CD4-positive, alpha-beta T cell treated with Interleukin-17A for 1 hour (primary cell): ENCODE measurements at places on chromosomes 5 and 9.

DNA sequence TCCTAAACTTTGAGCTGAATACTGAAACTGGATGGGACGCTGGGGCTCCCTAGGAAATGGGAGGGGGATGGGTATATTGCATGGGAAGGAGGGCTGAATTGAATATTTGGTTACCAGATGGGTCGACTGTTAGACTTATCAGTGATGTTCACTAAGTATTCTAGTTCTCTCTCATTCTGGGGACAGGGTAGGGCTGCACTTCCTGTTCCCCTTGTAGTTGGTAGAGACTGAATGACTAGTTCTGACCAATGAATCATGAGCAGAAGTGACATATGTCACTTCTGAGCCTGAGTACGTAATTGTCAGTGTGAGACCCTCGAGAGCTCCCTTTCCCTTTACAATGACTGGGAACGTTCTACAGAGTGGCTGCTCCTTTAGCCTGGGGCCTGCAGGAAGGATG, 55.5 kb upstream of the DMRT1 start:
- DNase-seq: no peak

- no peak for DNase-seq
These were observed 90.6 kb downstream of the VCAN start for GRCh38 chr5:83562071-83562606.

DNA sequence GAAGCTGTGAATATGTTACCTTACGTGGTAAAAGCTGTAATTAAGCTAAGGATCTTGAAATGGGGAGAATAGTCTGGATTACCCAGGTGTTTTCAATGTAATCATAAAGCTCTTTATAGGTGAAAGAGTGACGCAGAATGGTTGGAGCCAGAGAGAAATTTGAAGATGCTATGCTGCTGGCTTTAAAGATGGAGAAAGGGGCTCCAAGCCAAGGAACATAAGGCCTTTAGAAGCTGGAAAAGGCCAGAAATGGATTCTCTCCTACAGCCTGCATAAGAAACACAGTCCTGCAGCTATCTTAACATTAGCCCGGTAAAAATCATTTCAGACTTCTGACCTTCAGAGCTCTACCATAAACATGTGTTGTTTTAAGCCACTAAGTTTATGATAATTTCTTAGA, 243.3 kb upstream of the VLDLR start:
- DNase-seq: no peak

- no peak for DNase-seq
These were observed 16.7 kb downstream of the PRLR start for GRCh38 chr5:35213608-35214007.

GRCh38 chr9:22053178-22053577, 44.1 kb upstream of the CDKN2B start:
- no peak for DNase-seq

DNA sequence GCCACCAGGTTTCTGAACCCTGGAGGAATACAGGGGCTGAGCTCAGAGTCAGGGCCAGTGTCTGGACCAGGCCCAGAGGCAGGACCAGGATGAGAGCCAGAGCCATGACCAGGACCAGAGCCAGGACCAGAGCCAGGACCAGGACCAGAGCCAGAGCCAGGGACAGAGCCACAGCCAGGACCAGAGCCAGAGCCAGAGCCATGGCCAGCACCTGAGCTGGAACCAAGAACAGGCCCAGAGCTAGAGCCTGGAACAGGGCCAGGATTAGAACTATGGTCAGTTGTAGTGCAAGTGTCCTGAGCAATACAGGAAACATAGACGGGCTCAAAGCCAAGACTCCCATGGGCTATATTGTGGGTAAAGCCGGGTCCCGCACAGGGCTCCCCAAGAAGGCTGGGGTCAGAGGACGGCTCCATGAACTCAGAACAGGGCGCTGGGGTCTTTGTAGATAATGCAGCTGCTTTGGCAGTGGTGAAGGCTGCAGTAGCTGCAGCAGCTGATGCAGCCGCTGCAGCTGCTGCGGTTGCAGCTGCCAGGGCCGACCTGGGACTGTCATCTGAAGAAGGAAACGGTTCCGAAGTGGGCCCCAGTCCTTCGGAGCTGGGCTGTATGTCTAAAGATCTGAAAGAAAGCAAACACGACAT, 559 bp downstream of the SPAG8 start:
- DNase-seq: no peak

- DNase-seq: no peak
These were observed 159.7 kb upstream of the CDH12 start for GRCh38 chr5:23012842-23013241.

DNA sequence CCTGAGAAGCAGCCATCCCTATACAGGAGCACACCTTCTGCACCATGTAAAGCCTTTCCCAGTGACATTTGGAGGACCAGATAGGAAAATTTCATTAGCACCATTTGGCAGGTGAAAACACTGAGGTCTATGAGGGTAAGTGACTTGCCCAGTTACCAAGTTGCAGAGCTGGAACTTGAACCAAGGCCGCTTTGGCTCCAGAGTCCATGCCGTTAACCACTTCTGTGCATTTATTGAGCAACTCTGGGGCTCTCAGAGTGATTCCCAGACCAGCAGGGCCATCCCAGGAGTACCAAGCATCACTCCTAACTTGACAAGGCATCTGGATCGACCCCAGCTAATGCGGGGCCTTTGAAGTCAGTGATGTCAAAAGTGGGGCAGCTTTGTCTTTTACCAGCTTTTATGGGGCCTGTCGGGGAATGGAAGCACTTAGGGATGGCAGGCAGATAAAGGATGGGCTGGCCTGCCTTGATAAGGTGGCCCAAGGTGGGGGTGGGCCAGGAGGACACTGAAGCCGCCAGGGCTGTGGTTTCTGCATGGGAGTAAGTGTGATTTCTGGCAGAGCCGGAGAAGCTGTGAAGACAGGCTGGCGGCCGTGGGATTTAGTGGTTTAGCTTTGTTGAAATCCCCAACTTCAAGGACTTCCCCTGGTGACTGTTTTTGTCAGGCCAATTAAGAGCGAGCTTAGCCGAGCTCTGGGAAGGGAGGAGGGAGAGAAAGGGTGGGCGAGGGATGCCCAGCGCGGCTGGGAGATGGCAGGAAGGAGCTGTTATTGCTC, 127.3 kb downstream of the MACROH2A1 start:
- DNase-seq: no peak

GRCh38 chr5:145283141-145283810, 551.9 kb downstream of the PRELID2 start:
- no peak for DNase-seq

- DNase-seq: no peak
These were observed 12.7 kb upstream of the DNAH5 start for GRCh38 chr5:13957032-13957645.

DNA sequence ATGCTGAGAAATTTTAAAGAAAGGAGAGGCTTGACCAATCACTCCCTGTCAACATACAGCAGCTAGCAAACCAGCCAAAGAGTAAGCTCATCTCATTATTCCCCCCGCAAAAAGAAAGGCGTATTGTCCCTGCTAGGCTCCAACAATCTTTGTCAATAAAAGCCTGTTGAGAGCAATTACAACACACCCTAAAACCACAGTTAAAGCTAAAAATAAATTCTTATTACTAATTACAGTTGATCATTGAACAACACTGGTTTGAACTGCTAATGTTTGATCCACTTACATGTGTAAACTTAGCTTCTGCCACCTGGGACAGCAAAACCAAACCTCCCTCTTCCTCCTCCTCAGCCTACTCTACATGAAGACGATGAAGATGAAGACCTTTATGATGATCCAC, 151.2 kb downstream of the TSSK1B start:
- DNase-seq: no peak

DNA sequence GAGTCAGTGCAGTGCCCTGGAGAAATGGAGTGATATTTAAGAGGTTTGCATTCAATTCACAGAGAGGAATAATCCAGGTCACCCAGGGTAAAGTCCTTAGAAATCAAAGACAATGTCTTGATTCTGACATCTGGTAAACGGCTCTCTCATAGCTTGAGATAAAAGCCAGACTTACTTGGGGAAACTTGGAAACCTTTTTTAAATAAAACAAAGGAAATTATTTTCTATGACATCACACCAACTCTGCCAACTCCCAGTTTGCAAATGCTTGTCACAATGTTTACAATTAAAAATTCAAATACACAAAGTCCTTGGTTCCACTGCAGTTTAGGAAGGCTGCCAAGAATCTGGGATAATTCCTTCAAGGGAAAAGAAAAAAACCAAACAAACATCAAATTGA, 255.1 kb upstream of the NREP start:
- DNase-seq: no peak

DNA sequence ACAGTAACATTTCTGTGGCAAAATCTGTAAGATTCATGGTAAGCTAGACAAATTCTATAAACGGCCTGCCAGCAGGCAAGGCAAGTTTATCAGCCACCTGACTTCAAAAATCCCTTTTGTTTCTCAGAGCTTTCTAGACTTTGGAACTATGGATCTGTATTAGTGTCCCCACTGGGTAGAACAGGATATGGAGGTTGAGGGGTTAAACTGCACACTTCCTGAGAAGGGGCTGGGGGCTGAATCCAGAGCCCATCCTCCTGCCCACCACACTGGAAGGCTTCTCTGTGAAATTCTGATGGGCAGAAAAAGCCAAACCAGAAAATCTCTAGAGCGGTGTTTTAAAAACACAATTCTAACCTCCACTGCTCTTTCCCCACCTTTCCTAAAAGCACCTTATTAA, 128.7 kb downstream of the ENTREP1 start:
- DNase-seq: no peak

- DNase-seq: no peak
These were observed 100.6 kb upstream of the IER5L start for GRCh38 chr9:129278391-129279237.

GRCh38 chr9:133427658-133428348, 5.6 kb downstream of the ADAMTS13 start:
- DNase-seq: no peak

GRCh38 chr9:36487482-36488388, 85.0 kb upstream of the MELK start:
- peak; percentile 93 for DNase-seq

DNA sequence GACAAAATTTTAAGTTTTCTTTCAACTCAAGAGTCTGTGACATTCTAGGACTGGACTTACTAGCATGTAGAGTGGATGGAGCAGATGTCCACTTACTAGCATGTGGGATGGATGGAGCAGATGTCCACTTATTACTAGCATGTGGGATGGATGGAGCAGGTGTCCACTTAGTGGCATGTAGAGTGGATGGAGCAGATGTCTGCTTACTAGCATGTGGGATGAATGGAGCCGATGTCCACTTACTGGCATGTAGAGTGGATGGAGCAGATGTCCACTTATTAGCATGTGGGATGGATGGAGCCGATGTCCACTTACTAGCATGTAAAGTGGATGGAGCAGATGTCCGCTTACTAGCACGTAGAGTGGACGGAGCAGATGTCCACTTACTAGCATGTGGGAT, 2.4 kb downstream of the SLC36A1 start:
- no peak for DNase-seq

DNA sequence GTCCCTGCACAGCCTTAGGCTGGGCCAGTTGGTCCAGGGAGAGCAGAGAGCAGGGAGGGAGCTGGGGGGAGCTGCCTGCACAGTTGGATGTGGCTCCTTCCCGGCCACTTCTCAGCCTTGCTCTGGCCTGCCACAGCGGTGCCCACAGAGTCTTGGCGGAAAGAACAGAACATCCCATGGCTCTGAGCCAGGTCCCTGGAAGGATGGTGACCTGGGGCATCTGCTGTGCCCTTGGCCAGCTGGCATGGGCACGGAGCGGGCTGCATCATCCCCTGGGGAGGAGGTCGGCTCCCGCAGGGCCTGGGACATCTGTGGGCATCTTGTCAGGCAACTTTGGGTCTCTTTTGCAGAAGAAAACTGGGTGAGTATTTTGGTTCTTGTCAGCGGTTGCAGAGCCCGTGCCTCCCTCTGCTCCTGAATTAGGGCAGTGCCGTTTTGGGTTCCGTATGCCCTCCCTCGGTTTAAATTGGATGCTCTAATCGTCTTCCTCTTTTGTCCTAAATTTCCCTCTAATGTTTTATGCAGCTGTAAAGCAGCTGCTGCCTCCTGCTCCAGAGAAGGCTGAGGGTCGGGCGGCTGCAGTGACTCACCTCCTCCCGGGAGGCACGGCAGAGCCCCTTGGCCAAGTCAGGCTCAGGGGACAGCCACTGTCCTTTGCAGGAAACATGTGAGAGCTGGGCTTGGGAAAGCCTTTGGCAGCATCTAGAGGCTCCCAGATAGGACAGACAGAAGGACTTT, 10.5 kb upstream of the NACC2 start:
- no peak for DNase-seq

- no peak for DNase-seq
These were observed 40.9 kb downstream of the CACNA1B start for GRCh38 chr9:137918331-137919094.

DNA sequence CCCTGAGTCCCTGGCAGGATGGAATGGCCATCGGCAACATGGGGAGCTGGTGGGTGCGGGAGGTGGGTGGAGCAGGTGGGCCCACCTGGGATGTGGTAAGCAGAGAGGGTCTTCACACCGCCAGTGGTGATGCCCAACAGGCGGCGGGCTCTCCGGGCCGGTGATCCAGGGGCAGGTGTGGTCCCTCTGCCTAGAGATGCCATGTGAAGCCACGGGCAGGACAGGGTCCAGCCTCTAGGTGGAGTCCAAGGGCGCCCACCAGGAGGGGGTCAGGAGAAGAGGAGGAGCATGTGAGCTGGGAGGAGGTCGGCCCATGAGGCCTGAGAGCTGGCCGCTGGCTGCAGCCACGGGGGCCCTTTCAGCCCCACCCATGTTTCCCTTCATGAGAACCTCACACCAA, 221.1 kb downstream of the FANCC start:
- DNase-seq: no peak

DNA sequence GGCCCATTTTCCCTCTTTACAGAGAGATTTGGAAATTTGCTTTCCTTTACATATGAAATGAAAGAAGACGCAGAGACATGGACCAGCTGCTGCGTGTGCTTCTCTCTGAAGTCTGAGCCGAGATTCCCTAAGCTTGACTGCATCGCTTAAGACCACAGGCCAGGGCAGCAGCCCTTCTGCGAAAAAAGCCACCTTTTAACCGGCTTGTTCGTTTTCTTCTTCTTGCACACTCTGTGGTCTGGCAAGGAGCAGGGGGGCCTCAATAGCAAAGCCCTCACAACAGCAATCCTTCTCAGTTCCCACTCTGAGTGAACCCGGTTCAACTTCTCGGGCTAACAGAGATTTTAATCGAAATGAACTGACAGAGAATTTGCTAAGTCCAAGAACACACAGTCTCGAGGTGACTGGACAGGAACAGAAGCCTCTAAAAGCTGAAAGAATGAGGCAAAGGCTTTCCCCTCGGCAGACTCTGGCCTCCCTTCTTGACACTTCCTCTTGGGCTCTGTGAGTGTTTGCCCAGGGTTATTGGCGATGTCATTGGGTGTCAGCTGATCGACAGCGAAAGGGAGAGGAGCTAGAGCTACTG, 512.9 kb upstream of the KLF4 start:
- DNase-seq: no peak

DNA sequence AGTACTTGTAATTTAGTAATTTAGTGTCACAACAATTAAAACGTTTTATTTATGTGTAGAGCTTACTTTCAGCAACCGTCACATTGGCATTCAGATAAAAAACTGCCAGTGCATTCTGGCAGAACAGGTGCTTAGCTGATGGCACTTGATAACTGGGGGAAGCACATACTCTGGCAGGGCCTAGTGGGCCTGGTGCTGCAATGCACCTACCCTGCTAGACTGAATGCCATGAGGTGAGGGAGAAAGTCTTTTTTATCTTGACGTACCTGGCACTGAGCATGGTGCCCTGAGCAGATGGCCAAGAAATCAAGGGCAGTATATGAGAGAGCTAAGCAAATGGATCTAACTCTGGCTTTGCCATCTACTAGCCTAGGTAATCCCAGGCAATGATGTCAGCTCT, 280.6 kb upstream of the EFNA5 start:
- DNase-seq: no peak
